ENCODE measurements at places on chromosomes 6 and 20.

DNA sequence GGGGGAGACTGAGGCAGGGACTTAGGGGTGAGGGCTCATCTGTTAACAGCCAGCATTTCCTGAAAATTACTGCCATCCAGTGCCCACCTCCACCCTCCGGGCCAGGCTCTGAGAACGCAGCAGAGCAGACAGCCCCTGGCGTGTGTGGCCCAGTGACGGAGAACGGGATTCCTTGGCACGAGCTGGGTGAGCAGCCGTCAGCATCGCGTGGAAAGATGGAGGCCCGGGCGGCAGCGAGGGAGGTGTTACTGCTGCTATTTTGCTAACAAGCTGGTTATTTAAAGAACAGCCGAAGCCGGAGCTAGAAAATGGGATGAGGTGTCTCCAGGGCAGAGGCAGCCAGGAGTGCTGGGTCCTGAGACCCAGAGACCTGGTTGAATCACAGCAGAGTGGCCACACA is 62.7 kb downstream of the DLGAP4 start:
- DNase-seq: no peak

DNA sequence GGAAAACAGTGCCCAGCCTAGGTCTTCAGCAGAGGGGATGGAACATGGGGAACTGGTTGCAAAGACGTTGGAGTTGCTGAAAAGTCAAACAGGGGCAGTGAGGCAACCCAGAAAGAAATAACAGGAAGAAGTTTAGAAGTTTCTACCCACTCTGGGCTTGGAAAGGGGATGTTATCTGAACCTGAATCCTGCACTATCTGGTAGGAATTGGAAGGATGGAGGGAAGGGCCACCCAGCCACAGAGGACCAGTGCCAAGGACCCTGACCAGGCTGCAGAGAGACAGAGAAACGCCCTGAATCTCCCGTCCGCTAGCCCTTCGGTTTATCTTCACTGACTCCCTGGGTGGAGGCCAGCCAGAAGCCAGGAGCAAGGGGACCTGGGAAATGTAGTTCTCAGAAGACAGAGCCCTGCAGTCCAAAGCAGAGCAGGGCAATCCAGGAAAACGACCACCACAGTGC is 217.3 kb upstream of the RREB1 start:
- DNase-seq: no peak

GRCh38 chr20:2289475-2289874 is 6.3 kb upstream of the TGM3 start:
- DNase-seq: no peak

DNA sequence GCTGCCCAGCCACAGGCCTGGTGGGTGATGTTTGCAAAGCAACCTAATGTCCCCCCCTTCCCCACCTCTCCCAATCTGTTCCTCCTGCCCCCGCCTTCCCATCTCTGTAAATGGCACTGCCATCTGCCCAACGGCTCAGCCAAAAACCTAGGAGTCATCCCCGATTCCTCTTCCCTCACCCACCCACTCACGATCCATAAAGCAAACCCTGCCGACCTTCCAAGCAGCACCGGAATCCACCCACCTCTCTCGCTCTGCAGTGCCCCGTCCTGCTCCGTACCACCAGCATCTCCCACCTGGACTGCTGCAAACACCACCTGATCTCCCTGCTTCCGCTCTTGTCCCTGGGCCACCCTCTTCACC is 37.6 kb downstream of the SULF2 start:
- no peak for DNase-seq

Measured in esophagus squamous epithelium (tissue), 5 donors.